ENCODE measurements at places on chromosomes 11 and 22.
A peak's percentile ranks its signal among the peaks of the same experiment; 100 is the strongest.

- no peak for DNase-seq
Observed at GRCh38 chr22:39725351-39726035, 154.9 kb downstream of the CACNA1I start.

DNA sequence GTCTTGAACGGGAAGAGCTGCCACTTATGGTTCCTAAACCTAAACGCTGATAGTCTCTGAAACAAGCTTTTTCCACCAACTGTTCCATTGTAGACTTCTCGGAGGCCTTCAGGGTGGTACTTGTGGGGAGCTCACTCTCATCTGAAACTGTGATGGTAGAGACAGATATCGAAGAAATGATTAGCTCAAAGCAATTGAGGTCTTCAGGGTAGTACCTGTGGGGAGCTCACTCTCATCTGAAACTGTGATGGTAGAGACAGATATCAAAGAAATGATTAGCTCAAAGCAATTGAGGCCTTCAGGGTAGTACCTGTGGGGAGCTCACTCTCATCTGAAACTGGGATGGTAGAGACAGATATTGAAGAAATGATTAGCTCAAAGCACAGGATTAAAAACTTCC lies 175.7 kb downstream of the SWAP70 start:
- no peak for DNase-seq

- no peak for DNase-seq
Observed at GRCh38 chr11:84886344-84886743, 740.8 kb downstream of the DLG2 start.

- no peak for DNase-seq
Observed at GRCh38 chr11:116793772-116794097, 2.1 kb upstream of the APOA5 start.

GRCh38 chr11:111189466-111189865 lies 56.1 kb upstream of the POU2AF2 start:
- no peak for DNase-seq

DNA sequence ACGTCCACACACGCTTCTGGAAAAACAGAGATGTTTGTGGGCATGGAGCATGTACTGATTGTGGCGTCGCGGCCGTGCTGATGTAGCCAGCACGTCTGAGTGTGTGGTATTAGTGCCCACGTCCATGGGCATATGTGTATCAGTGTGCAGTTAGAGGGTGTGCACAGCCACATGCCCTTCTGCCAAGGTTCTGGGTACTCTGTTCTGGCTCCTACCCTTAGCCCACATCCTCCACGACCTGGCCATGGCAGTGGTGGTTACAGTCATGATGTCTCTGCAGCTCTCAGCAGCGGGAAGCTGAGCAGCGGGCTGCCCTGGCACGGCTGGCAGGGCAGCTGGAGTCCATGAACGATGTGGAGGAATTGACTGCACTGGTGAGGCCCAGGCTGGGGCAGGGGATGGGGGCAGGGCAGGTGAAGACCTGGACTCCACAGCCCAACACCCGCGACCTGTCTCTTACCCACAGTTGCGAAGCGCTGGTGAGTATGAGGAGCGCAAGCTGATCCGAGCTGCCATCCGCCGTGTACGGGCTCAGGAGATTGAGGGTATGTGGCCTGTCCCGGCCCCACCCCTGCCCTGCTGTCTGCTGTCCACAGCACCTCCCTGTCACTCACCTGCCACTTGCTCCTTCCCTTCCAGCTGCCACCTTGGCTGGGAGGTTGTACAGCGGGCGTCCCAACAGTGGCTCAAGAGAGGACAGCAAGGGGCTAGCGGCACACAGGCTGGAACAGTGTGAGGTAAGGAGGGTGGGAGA lies 7.3 kb downstream of the SMTN start:
- DNase-seq: peak; percentile 10

DNA sequence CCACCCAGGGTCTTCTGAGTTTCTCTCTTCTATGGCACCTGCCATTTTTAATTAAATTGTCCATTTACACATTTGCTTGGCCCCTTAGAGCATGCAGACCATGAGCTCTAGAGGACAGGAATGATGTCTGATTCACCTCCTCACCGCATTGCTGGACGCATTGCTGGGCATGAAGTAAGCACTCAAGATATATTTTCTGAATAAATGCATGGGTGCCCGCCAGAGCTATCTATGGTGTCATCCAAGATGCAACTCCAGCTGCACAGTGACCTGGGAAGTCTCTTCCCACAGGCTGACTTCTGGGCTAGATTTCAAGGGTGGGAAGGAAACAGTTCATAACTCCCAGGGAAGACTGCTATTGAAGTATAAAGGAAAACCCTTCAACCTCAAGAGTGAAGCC lies 66.6 kb upstream of the ASPHD2 start:
- DNase-seq: no peak

- DNase-seq: peak; percentile 58
Observed at GRCh38 chr22:28829358-28830181, 29.2 kb upstream of the XBP1 start.

- no peak for DNase-seq
Observed at GRCh38 chr11:34238966-34239365, 118.8 kb downstream of the ABTB2 start.
